Placental pericyte (primary cell): ENCODE measurements at places on chromosomes 1 and 21. TPM values are rescaled to one million over a fixed set of nuclear protein-coding genes. Genes with fewer than 3 reads are reported as not detected.

The AADACL4 gene
- total RNA-seq, result not detected in 2 replicates

The RIMS3 gene
- total RNA-seq, result 0.14 and 0.66 TPM in 2 replicates

The ASB17 gene
- total RNA-seq, result not detected in 2 replicates

The HES5 gene
- total RNA-seq, result not detected in 2 replicates

The LMOD1 gene
- 5.4 and 5.9 TPM in 2 replicates for total RNA-seq

The SLC22A15 gene
- 8.4 and 32.2 TPM in 2 replicates for total RNA-seq

The ENAH gene
- 68.1 and 122 TPM in 2 replicates for total RNA-seq

The HES3 gene
- total RNA-seq, result not detected in 2 replicates

The DCST1 gene
- not detected in 2 replicates for total RNA-seq

The PLA2G2A gene
- not detected in 2 replicates for total RNA-seq

The ZSWIM5 gene
- 0.22 and 4.3 TPM in 2 replicates for total RNA-seq

The NUAK2 gene
- 5.5 and 9.7 TPM in 2 replicates for total RNA-seq

The KPRP gene
- not detected in 2 replicates for total RNA-seq

The CDA gene
- 0.66 and 2.0 TPM in 2 replicates for total RNA-seq

The KDF1 gene
- total RNA-seq, result not detected in 2 replicates

The YBX1 gene
- 547 and 612 TPM in 2 replicates for total RNA-seq

The HHAT gene
- total RNA-seq, result 2.8 and 4.2 TPM in 2 replicates

The CLIC6 gene
- under 0.01 TPM in 1 of 2 replicates, not detected in the other for total RNA-seq

The AQP10 gene
- not detected in 2 replicates for total RNA-seq

The VSIG8 gene
- 0.22 and 0.43 TPM in 2 replicates for total RNA-seq
